MM.1S (cell line): ENCODE measurements at places on chromosomes 7 and 10.

- no peak for DNase-seq
Observed at GRCh38 chr10:124469956-124470484, 8.4 kb downstream of the LHPP start.

GRCh38 chr7:141593134-141593533 is 41.9 kb downstream of the AGK start:
- no peak for DNase-seq

GRCh38 chr10:12602521-12602920 is 253.2 kb downstream of the CAMK1D start:
- DNase-seq = no peak

- no peak for DNase-seq
Observed at GRCh38 chr7:19128856-19129255, 11.4 kb upstream of the TWIST1 start.

DNA sequence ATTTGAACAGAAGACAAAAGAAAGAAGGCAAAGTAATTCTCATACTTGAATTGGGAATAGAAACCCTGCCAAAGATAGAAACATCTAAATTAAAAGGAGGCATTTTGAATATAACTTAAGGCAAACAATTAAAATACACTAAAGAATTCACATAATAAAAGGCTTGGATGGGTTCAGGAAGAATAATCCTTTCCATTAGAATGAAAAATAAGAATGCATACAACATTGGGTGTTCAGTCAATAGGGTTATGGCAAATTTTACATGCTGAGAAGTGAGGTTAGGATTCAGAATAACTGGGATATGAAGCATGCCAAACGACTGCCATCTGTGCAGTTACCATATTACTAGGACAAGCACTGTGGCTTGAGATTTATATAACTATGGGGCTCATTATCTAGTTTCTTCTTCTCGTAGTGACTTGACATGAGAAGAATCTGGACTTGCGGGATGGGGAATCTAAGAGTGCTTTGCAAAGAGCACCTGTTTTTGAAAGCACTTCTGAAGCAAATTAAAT is 326.5 kb downstream of the THSD7A start:
- no peak for DNase-seq

DNA sequence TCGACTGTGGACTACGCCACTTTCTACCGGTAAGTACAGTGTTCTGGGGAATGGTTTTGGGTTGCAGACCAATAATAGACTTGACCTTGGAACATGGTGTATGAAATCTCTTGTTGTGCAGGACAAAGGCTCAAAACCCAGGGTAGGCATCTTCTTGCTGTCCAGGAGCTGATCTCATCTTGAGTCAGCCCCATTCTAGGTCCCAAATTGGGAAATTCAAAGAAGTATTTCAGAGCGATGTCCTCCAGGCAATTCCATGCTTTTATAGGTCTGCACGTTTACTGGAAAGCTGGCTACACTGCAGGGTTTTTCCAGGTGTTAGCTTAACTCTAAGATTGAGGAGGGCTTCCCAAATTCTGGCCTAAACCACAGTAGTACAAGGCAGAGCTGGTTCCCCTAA is 180.7 kb downstream of the BMPER start:
- DNase-seq = no peak

GRCh38 chr10:100041306-100042002 is 31.7 kb upstream of the DNMBP start:
- DNase-seq = no peak

- DNase-seq = no peak
Observed at GRCh38 chr10:86872757-86873156, 84.7 kb downstream of the MMRN2 start.

GRCh38 chr7:101687791-101688182 is 58.7 kb upstream of the MYL10 start:
- DNase-seq = no peak

GRCh38 chr7:87370660-87371180 is 25.3 kb downstream of the CROT start:
- DNase-seq = no peak

DNA sequence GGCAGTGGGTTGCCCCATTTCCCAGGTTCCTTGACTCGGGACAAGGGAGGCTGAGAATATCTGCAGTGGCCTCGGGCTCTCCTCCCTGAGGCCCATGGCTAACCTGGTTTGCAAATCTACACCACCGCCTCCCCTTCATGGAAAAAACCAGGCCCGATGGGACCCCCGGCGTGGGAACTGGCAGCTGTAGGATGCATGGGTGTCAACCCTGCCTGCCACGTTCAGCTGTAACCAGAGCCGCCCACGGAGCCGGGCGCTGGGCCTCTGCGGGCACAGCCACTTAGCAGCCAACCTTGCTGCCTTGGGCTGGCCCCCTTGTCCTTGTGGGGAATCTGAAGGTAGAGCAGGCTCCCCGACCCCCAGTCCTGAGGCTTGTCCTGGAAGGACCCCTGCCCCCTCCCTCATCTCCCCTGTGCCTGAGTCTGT is 1.6 kb downstream of the PWWP2B start:
- no peak for DNase-seq

GRCh38 chr7:149764481-149765398 is 8.6 kb downstream of the ZNF467 start:
- DNase-seq = no peak

DNA sequence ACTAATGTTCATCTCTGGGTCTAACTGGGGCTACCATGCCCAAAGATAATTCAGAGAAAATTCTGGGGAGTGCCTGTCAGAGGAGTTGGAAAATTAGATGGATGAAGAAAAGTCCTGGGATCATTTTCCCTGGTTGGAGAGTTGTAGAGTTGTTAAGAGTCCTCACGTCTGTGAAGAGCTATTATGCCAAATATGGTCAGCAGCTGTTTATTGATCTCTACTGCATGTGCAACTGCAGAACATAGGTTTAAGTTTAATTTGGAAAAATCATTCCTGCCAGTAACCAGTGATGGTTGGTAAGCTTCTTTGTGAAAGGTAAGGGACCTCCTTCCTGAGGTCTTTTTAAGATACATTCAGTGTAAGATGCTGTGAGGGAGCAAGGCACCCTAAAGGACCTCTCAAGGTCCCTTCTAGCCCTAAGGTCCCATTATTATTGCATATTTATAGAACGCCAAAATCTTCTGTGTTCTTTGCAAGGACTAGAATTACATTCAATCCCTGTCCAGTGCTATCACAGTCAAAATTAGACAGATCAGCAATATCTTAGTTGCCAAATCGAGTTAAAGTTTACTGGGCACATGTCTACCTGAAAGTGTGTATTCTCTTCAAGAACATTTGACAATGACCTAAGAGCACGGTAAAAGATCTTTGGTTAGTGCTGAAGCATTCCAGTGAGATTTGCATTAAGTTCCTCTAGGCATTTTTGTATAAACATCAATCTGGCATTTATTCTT is 62.7 kb downstream of the VTI1A start:
- DNase-seq = no peak
